Right kidney (tissue), 9 donors: ENCODE measurements at places on chromosomes 1 and 21.

- DNase-seq: no peak
Observed at GRCh38 chr1:24254783-24255182, 64.4 kb upstream of the GRHL3 start.

DNA sequence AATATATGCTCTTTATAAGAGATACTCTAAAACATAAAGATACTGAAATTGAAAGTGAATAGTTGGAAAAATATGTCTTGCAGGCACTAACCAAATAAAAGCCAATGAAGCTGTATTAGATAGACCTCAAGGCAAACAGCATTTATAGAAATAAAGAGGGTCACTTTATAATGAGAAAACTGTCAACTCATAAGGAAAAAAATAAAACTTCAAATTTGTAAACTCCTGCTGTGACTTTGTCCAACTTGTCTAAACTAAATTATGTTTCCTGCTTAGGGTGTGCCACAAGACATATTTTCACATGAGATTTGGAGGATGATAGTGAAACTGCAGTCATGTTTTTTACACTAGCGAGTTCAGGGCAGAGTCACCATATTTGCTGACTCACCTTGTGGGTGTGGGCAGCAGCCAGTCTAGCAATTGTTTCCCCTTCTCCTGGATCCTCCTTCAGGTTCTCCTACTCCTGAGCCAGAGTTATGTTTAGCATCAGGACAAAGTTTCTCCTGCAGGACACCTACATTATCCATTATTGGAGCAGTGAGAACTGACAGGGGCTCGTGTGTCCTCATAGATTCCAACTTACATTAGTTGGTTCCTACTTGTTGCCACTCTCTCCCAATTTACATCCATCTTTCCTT is 43.8 kb downstream of the CD53 start:
- DNase-seq: no peak

- no peak for DNase-seq
Observed at GRCh38 chr1:160354388-160354985, 11.3 kb downstream of the NCSTN start.

DNA sequence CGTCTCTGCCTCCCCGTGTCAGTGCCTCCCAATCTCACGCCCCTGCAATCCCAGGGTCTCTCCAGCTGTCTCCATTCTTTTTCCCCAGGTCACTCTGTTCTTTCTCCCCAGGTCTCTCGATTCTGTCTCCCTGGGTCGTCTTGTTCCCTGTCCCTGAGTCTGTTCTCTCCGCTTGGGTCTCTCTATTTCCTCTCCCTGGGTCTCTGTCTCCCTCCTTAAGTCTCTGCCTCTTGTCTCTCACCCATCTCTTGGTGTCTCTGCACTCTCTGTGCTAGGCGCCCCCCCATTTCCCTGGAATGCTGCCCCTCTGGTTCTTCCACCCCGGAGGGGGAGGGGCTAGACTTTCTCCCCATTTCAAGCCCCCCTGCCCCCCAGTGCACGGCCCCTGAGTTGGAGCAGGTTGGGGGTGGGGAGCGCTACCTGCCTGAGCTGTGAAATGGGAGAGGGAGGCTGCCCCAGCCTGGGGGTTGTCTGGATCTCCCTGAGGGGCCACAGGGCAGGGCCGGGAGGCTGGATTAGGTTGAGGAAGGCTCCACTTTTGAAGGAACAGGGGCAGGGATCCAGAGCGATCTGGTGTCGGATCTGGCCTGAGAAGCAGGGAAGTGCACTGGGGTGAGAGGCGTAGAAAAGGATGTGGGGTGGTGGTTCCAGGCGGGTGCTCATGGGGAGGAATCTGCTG is 1.4 kb downstream of the PTPRF start:
- DNase-seq: no peak

GRCh38 chr1:115411371-115412063 is 73.5 kb upstream of the NGF start:
- DNase-seq: no peak

- peak; percentile 93 for DNase-seq
Observed at GRCh38 chr1:29230553-29231378, at the start of gene MECR. TSS of gene MECR (minus strand) at chr1:29230934. CDS start at chr1:29230906, 28 bp downstream.

- DNase-seq: no peak
Observed at GRCh38 chr1:233627823-233628222, 13.9 kb downstream of the KCNK1 start.

DNA sequence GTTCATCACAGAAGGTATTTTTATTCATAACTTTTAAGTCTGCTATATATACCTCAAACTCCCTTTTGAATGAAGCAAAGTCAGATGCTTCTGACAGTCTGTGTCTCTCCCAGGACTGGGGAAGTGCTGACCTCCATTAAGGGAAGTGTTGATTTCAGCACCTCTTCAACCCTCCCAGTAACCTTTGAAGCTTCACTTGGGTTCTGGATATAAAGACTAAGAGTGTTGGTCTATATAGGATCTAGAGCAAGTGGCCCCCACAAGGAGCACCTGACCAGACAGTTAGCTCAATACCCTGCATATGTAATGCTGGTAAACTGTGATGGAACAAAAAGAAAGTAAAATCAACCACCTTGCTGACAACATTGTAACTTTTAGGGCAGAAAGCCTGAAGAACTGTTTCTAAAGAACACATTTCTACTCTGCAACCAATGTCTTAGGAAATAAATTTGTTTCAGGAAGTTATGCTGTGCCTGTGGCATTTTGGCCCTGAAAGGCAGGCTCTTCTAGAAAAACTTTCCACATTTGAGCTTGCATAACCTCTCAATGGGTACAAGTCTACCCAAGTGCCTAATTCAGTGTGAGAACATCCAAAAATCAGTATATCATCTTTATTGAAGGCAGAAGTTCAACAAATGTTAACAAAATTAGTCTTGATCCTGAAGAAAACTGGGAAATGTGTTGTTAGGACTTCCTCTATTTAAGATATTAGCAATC is 865 bp upstream of the PTPN22 start:
- DNase-seq: no peak

DNA sequence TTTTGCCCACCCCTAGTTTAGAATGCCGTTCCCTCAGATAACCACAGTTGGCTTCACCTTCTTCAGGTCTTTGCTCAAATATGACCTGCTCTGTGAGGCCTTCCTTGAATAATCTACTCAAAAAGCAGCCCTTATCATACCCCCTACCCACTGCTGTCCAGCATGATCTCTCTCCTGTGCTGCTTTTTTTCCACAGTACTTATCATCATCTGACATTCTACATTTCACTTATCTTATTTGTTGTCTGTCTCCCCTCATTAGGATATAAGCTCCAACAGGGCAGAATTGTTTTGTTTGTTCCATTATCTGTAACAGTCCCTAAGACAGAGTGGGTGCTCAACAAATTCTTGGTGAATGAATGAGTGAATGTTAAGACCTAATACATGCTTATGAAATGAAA is 18.1 kb downstream of the USP24 start:
- DNase-seq: no peak

GRCh38 chr1:174479281-174479680 is 31.5 kb downstream of the GPR52 start:
- no peak for DNase-seq

- no peak for DNase-seq
Observed at GRCh38 chr1:1567152-1567875, 7.3 kb downstream of the SSU72 start.

DNA sequence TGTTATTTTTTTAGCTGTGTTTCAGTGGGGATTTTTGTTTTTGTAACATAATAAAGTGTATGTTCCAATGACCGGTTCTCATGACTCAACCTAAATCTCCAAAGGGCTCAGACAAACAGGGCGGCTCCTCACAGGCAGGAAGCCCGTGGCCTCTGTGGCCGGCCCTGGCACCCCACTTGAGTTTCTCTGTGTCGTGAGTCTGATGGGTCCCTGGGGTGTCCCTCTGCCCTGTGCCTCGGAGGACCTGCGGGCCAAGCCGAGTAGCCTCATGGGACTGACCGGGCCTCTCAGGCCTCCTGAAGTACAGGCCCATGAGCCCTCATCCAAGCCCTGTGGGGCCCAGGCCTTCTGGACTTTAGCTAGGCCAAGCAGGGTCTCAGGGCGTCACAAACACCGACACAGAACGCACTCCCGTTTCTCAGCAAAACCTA is 16.1 kb upstream of the CCDC27 start:
- no peak for DNase-seq
